ENCODE measurements at places on chromosomes 6 and 20. TPM values are rescaled to one million over a fixed set of nuclear protein-coding genes. Genes with fewer than 3 reads are reported as not detected.

Gene SCRT2
- total RNA-seq = not detected

Gene RPN2
- 223 TPM for total RNA-seq

Gene FABP7
- total RNA-seq = not detected

Gene ZC3H12D
- 96.7 TPM for total RNA-seq

DNA sequence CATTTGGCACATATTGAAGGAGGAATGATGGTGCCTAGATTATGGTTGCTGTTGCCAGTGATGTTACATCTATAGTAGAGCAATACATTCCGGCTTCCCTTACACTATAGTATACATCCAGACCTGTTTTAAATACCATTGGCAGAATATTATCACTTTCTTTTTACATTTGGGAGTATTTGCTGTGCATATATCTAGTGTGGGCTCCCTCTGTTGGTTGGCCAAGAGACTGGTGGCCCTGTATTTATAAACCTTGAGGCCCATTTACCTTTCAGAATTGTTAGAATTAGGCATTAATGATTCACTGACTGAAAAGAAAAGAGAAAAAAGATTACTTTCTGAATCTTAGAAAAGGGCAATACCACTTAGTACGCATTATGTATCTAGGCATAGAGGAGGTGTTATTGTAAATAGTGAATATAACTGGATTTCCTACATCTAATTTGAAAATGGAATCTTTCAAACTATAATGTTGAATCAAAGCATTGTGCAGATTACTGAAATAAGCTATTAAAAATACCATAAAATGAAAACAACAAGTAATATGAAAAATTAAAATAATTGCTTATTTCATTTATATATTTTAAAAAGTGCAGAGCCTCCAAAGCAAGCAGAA lies 628.8 kb upstream of the MAN1A1 start:
- no peak for DNase-seq

DNA sequence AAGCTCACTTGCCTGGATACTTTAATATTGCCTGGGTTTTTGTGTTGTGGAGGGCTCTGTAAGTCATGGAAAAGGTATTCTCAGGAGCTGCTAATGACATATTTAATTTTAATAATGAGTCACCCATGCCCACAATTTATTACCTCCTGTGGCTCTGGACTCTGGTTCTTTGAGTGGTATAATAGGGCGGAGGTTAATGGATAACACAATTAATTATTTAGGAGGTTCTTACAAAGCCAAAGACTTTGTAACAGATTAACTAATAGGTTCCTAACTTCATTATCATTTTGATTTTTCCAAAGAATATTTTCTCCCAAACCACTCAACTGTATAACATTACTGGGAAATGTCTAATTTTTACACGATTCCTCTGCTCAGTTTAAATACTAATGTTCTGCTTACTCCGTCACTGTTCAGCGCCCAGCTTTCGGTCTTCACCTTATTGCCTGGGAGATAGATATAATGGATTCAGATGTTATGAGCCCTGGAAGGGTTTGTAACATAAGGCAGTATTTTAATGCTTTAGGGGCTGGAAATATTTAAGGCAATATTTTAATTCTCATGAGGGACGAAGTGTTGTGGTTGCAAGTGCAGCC lies 29.4 kb downstream of the PHACTR3 start:
- no peak for DNase-seq

All from activated T-helper 1 cell treated with anti-CD3 and anti-CD28 coated beads, Interleukin-12 subunit alpha, Interleukin-12 subunit beta, Interleukin-2, Interleukin-4 antibody, amounts not matched to agents 30 ng/mL and 10 ng/mL and 1 ng/mL, durations not matched to agents 14 hours and 24 hours and 36 hours (primary cell).